ENCODE measurements at places on chromosomes 7 and 10. TPM values are rescaled to one million over a fixed set of nuclear protein-coding genes. Genes with fewer than 3 reads are reported as not detected.

NUTM2D gene
- total RNA-seq = 2.6 TPM

ST8SIA6 gene
- total RNA-seq = 0.52 TPM

FAM171A1 gene
- 11.0 TPM for total RNA-seq

SORCS3 gene
- total RNA-seq = 0.52 TPM

SCIN gene
- total RNA-seq = 1.0 TPM

ARL4A gene
- total RNA-seq = 35.5 TPM

TMEM213 gene
- not detected for total RNA-seq

PSD gene
- 3.7 TPM for total RNA-seq

CHAT gene
- total RNA-seq = not detected

NCF1 gene
- total RNA-seq = 1.6 TPM

JCAD gene
- 19.8 TPM for total RNA-seq

TMEM140 gene
- 1.6 TPM for total RNA-seq

SDHAF3 gene
- total RNA-seq = 24.5 TPM

DNAJC30 gene
- total RNA-seq = 1.6 TPM

ZWINT gene
- 10.4 TPM for total RNA-seq

LAMB1 gene
- total RNA-seq = 195 TPM

EPHA1 gene
- 0.52 TPM for total RNA-seq

SUV39H2 gene
- total RNA-seq = 13.0 TPM

ZNF786 gene
- 6.3 TPM for total RNA-seq

TCERG1L gene
- not detected for total RNA-seq

HOXA3 gene
- 3.7 TPM for total RNA-seq

MACC1 gene
- not detected for total RNA-seq

CHCHD2 gene
- total RNA-seq = 221 TPM

AGMO gene
- 3.1 TPM for total RNA-seq

All from skeletal muscle tissue (tissue), 5 donors.